ENCODE measurements at places on chromosomes 11 and 22. TPM values are rescaled to one million over a fixed set of nuclear protein-coding genes. Genes with fewer than 3 reads are reported as not detected.

DNA sequence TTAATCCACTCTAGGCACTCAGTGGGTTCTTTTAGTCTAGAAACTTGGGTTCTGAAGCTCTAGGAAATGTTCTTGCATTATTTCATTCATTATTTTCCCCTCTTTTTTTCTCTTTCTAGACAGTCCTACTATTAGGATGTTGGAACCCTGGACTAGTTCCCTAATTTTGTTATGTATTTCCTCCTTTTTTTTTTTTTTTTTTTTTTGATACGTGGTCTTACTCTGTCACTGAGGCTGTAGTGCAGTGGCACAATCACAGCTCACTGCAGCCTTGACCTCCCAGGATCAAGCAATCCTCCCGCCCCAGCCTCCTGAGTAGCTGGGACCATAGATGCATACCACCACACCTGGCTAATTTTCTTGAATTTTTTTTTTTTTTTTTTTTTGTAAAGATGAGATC, 9.4 kb downstream of the UPB1 start:
- DNase-seq = no peak

- DNase-seq = no peak
Observed at GRCh38 chr11:9855579-9856287, 191.9 kb downstream of the SWAP70 start.

GRCh38 chr11:67698247-67698646, 23.8 kb upstream of the ALDH3B2 start:
- no peak for DNase-seq

DNA sequence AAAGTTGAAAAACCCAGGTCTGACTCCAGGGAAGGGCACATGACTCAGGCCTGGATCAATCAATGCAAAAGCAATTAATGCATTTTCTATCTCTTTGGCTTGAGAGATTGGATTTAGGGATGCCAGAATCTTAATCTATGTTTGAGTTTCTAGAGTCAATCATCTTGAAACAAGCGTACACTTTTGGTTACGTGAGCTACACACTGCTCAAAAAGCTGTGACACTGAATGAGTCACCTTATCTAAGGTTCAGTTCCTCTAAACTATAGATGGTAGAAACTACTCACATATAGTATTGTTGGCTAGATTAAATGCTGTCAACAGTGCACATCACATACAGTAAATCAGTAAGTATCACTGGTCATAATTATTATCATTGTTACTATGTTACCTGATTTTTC, 24.2 kb downstream of the MRE11 start:
- no peak for DNase-seq

DNA sequence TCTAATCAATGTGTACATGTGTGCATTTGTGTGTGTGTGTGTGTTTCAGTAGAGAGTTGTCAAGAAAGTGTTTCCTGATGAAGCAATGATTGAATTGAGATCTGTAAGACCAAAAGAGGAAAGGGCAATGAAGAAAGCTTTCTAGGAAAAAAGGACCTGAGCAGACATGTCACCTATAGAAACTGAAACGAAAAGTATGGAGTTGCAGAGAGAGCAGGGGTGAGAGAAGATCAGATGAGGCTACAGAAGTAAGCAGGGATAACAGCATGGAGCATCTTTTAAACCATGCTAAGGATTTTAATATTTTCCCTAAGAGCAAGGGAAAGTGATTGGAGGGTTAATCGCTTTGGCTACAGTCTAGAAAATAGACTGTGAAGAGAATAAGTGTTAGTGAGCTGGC, 1459.4 kb upstream of the TENM4 start:
- no peak for DNase-seq

DNA sequence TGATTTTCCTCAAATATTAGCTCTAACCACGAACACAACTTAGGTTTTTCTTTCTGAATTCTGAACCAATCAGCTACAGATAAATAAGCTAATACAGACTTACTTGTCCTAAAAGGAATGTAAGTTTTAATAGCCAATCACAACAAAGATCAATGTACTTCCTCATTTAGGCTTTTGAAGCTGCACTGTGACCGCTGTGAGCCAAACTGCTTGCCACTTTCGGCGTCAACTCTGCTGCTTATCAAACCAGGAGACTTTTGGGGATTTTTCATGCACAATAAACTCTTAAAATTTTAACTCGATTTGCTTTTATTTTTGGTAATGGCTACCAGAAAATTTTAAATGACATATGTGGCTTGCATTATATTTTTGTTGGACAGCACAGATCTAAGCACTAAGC, 92.5 kb downstream of the TMPRSS5 start:
- no peak for DNase-seq

DNA sequence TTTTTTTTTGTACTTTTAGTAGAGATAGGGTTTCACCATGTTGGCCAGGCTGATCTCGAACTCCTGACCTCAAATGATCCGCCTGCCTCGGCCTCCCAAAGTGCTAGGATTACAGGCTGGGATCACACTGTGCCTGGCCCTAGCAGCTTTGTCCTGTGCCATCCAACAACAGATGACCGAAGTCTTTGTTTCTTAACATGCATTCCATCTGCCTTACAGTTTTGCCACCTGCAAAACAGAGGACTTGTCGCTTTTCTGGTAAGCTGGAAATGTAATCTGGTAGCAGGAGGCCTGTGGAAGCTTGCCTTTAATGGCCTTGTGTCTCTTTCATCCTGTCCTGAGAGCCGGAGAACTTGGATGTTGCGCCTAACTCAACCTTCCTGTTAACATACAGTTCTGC, 58.7 kb upstream of the PPP6R3 start:
- no peak for DNase-seq

GRCh38 chr11:70024036-70024772, 53.9 kb upstream of the ANO1 start:
- DNase-seq = no peak

DNA sequence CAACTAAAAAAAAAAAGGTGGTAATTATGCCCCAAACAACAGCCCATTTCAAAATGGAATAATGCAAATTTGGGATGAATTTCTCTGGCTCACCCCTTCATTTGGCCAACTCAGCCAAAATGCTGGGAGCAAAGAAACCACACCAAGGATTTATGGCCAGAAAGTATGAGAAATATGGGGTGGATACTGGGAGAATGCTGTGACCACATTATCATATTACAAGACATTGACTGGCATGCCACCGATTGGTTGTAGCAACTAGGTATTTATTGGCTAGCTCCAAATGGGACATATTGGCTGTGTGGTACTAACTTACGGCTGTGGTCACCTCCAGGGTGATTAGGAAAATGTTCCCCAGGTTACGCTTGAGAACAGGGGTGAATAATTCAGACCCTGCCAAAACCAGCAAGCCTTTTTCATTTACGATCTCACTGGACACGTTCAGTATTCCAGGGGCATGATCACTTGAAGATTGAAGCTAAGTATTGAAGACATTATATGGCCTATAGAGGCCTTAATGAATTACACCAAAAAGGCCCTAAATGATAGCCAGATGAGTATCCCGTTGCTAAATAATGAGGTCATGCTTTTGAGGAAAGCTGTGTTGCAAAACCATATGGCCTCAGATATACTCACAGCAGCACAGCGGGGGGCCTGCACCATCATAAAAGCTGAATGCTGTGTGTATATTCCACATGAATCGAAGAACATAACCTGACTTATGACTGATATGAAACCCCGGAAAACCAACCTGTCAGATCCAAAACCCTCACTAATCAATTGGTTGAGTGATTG, 3.8 kb upstream of the FDX1 start:
- no peak for DNase-seq

- DNase-seq = no peak
Observed at GRCh38 chr11:92473736-92474135, 249.1 kb downstream of the FAT3 start.

- no peak for DNase-seq
Observed at GRCh38 chr22:20783844-20784723, 10.2 kb downstream of the SERPIND1 start.

GRCh38 chr11:14751975-14752407, 108.4 kb downstream of the PDE3B start:
- DNase-seq = no peak

DNA sequence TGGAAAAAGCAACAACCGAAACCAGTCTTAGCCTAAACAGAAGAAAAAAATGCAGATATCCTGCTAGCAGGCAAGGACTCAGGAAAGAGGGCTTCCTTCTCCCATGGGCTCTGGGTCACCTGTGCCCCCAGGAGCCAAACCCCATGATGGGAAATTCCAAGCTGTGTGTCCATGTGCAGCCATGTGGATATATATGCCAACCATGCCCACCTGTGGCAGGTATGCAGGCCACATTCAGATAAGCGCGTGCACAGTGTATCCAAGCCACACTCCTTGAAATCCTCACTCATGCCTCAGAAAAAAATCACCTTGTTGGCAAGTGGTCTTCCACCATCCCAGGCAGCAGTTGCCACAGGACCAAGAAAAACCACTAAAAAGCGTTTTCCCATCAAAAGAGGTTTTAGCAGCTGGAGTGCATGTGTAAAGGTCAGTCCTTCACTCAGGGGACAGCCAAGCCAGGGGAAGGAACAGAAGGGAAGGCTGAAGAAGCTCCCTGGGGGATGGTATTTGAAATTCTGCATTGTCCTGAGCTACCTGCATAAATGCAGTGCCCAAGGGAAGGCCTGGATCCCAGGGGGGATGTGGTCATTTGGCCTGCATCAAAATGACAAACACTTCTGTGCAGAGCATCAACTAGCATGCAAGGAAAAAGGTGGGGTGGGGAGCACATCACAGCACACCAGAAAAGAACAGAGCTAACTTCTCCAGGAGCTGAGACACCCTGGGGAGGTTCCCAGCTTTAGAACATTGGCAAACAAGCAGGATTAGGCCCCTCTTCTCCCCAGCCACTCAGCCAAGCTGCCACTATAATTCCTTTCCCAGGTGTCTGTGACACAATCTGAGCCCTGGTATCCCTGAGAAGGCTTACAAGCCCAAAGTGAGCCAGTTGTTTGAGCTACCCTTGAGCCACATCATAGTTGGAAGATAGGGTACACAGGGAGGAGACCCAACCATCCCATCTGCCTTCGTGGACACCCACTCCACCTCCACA, 76.2 kb downstream of the GALNT18 start:
- DNase-seq = no peak

The HSCB gene
- 18.5 TPM for total RNA-seq
